ENCODE measurements at places on chromosomes 1 and 21.

GRCh38 chr1:100249537-100250257 lies at the start of gene DBT:
DBT (minus strand) TSS chr1:100249834; CDS start chr1:100249820, 14 bp downstream.
- peak; percentile 77 for DNase-seq

- DNase-seq = no peak
Observed at GRCh38 chr1:53291574-53291973, 36.3 kb downstream of the LRP8 start.

DNA sequence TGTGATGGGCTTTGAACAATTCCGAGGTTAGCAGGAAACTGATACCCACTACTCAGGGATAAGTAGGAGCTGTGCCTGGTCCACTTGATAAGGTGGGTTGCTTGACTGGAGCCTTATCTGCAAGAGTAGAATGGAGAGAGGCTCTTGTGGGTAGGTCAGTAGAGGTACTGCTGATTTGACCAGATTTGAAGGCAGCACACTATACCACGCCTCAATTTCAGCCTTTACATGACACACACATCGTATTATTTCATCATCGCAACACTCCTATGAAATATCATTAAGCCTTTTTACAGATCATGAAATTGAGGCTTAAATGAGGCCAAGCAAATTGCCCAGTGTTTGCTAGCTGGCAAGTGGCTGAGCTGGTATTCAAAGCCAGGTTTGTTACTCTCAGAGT lies 69.6 kb downstream of the KCNJ15 start:
- no peak for DNase-seq

GRCh38 chr1:1208713-1209433 lies 2.5 kb upstream of the TNFRSF18 start:
- DNase-seq = no peak

DNA sequence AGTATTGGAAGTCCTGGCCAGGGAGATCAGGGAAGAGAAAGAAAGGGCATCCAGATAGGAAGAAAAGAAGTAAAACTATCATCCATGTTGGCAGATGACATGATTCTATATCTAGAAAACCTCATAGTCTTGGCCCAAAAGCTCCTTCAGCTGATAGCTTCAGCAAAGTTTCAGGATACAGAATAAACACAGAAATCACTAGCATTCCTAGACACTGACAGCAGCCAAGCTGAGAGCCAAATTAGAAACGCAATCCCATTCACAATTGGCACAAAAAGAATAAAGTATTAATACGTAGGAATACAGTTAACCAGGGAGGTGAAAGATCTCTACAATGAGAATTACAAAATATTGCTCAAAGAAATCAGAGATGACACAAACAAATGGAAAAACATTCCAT lies 44.6 kb downstream of the ZFYVE9 start:
- DNase-seq = no peak

DNA sequence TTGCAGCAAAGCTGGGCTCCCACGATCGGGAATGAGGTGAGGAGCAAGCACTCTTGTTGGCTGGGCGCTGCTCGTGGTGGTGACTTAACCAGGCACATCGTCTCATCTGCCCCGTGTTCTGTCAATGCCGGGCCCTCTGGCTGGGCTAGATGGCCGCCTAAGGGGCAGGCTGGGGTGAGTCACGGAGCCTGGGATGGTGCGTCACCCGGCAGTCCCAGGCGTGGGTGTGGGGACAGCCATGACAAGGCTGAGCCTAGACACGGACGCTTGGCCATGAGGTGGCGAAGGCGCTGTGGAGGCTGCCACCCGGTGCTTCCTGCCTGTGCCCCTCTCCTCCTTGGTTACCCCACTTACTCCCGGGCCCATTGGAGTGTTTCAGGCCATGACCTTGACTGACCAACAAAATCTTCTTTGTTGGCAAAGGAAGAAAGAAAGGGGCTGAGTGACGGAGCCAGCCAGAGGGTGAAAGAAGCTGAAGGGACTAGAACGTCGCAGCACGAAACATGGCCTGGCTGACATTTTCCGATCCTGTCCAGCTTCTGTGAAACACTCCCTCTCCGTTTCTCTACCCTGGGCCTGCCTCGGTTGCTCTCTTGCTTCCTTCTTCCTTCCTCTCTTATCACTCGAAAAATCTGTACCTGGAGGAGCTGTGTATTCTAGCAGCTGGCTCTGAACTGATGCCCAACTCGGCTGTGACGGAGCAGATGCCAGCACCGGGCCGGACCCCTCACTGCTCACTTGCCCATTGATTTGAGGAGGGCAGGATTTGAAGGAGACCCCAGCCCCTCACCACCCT lies 596 bp downstream of the CD247 start:
- peak; percentile 75 for DNase-seq

DNA sequence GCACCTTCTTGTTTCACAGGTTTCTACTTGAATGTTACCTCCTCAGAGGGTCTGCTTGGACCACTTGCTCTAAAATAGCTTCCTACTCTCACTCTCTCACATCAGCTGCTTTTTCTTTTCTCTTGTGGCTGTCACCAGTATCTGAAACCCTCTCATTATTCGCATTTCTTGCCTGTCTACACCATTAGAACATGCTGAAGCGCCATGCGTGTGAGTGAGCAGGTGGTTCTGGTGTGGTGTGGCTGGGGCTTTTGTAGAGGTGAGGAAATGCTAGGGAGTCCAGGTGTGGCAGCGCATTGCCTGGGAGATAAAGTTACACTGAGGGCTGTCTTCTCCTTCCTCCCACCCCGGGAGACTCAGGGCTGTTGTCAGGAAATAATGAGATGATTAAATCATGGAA lies 4.1 kb downstream of the ZNF362 start:
- no peak for DNase-seq

DNA sequence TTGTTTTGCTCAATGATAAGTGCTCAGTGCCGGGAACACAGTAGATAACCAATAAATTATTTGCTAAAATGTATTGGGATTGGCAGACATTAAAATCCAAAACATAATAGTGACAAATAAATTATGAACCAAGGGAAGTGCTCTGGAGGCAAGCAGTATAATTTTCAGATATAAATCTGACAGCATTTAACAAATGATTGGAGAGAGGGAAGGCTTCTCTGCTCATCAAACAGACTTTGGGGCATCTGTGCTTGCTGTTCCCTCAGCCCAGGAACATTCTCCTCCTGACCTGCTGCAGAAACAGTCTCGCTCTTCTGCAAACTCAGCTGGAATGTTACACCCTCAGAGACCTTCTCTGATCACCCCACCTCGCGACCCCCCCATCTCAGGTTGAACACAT lies 2.2 kb downstream of the CD46 start:
- no peak for DNase-seq

DNA sequence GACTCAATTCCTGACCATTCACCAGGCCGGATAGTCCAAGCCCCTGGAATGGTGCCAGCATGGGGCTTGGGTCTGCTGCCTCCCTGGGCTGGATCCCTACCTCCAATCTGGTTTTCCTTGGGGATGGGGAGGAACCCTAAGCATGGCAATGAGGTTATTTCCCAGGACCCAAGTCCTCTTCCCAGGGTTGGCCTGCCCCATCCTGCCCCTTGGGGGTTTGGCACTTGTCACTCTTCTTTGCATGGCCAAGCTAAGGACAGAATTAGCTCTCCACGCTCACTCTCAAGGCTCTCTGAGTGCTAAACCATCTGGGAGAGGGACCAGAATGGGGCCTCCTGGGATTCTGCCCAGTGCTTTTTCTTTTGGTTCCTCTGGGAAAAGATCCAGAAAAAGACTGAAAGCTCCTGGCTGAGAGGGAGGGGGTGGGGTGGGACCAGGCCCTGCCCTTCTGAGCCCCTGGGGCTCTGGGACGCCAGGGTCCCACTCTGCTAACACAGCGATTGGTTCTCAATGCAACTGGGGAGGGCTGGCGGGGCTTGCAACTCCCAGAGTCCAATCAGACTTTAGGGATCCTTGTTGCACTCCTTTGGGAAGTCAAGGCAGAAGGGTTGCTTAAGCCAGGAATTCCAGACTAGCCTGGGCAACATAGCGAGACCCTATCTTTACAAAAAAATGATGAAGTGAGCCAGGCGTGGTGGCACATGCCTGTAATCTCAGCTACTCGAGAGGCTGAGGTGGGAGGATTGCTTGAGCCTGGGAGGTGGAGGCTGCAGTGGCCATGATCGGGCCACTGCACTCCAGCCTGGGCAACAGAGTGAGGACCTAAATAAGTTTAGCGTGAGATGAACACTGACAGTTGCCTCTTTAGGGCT lies 52.7 kb downstream of the DHRS3 start:
- DNase-seq = no peak

DNA sequence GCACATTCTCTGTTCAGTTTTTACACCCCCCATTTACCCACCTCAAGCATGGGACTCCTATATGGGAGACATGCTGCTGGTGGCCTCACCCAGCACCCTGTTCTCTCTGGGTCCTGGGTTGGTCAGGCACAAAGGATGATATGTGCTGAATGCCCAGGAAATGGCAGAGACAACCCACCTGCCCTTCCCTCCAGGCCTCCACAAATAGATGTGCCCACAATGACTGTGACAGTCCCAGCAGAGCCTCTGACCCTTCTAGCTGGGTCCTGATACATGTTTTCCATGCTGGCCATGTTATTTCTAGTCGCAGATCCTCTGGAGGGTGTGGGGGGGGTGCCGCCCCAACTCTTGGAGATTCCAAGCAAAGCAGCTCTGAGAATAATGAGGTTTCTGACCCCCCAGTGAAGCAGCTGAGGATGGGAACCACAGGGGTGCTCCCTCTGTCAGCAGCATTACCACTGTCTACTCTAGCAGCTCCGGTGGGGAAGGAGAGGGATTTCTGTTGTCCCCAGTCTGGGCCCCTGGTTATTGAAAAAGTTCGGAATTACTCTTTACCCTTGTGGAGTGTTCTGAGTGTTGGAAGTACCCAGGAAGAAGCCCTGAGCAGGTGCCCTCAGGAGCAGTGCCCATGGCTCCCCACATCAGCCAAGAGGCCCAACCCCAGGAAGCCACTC lies 1.2 kb upstream of the CCDC28B start:
- no peak for DNase-seq

GRCh38 chr1:101290119-101290921 lies 53.5 kb downstream of the S1PR1 start:
- DNase-seq = no peak

- DNase-seq = no peak
Observed at GRCh38 chr1:52216907-52217458, 75.1 kb downstream of the ZFYVE9 start.

- DNase-seq = no peak
Observed at GRCh38 chr1:192183788-192184187, 25.5 kb downstream of the RGS18 start.

DNA sequence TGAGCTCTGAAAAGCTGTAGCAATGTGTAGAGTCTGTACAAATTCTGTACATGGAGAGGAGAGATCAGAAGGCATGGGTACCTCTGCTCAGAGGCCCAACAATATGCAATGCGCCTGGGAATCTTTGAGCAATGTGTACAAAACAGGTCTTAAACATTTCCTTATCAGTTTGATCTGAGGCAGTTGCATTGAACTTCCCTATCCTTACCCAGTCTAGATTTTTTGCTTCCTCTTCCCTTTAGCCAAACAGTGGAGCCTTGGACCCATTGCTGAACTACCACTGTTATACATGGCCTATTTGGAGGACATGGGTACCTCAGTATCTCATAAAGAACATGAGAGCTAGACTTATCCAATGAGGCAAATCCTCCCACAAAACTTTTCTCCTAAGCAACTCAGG lies 12.6 kb upstream of the MNDA start:
- no peak for DNase-seq

DNA sequence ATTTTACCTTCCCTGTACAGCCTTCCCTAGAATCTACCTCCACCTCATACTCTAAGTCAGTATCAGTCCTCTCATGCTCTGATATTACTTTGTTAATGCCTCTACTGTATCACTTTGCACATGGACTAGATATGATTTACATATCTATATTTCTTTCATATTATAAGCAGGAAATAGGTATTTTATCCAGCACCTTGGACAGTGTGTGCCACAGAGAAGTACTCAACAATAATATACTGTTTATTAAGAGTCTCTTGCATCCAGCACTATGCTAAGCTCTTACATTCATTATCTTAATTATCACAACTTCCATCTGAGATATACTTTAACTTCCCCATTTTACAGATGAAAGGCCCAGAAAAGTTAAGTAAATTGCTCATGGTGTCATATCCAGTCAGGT lies 247.9 kb upstream of the DAB1 start:
- DNase-seq = no peak

GRCh38 chr1:181126871-181127587 lies 38.5 kb downstream of the IER5 start:
- DNase-seq = no peak

DNA sequence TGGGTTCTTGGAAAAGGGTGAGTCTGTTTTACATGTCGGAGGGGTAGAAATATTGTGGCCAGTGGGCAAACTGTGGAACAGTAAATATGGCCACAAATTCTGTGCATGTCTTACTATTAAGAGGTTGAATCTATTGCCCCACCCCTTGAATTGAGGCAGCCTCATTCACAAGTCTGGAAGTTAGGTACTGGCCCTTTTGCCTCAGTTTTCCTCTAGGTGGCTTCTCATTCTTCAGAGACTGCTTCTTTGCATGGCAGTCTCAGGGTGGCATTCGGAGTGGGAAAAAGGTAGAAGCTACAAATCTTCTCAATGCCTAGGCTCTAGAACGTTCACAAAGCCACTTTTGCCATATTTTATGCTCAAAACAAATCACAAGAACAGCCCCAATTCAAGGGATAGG lies 57.2 kb downstream of the SLC9C2 start:
- DNase-seq = no peak

DNA sequence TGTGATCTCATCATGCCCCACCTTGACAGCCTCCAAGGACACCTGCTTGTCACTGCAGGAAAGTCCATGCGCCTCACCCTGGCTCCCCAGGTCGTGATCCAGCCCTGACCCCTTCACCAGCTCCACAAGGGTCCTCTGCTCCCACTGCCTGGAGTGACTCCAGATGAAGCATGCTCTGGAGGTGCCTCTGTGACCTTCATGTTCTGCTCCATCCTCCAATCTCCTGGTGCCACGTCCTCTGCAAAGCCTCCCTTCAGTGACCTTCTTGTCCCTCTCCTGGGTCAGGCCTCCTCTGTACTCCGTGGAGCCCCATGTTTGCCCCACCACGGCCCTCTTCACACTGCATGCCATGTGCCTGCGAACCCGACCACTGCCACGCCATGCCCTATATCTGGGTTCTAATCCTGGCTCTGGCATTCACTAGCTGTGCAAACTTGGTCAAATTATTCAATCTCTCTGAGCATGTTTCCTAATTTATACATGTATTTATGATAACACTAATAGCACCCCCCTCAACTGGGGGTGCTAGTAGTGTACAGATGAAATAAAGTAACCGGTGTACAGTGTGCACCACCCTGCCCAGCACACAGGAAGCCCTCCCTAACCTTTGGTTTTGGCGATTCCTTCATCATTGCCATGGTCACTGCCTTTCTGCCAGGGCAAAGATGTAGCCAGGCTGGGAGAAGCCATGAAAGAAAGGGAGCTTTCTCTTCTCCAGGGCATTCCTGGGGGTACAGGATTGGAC lies 77.4 kb downstream of the STUM start:
- DNase-seq = no peak
